NCI-H446 (cell line): ENCODE measurements at places on chromosomes 13 and 19.

GRCh38 chr19:11457115-11457514 is 21.7 kb downstream of the PRKCSH start:
- DNase-seq = no peak

GRCh38 chr19:28864577-28865042 is 348.3 kb downstream of the UQCRFS1 start:
- DNase-seq = peak; percentile 14

GRCh38 chr19:2423915-2424685 is 3.3 kb downstream of the TIMM13 start:
- no peak for DNase-seq

- no peak for DNase-seq
Measured at GRCh38 chr13:110305949-110306339, 1.0 kb downstream of the COL4A1 start.

- no peak for DNase-seq
Measured at GRCh38 chr13:34419025-34419424, 523.0 kb upstream of the NBEA start.

DNA sequence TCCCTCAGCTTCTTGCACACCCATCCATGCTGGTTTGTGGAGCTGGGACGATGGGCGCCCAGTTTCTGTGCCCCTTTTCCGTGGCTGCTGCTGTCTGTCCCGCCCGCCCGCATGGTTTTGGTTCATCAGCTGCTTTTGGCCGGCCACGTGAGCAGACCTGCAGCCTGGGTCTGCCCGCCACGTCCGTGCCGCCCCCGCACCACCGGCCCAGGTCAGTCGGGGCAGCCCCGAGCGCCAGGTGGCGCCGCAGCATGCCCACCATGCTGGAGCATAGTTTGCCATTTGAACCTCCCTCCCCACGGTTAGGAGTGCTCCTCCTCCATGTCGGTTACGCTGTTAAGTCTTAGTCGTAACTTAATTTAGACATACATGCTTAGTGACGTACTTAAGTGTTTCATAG is 15.3 kb upstream of the RPS15 start:
- DNase-seq = no peak

- no peak for DNase-seq
Measured at GRCh38 chr13:34733721-34734120, 208.3 kb upstream of the NBEA start.

DNA sequence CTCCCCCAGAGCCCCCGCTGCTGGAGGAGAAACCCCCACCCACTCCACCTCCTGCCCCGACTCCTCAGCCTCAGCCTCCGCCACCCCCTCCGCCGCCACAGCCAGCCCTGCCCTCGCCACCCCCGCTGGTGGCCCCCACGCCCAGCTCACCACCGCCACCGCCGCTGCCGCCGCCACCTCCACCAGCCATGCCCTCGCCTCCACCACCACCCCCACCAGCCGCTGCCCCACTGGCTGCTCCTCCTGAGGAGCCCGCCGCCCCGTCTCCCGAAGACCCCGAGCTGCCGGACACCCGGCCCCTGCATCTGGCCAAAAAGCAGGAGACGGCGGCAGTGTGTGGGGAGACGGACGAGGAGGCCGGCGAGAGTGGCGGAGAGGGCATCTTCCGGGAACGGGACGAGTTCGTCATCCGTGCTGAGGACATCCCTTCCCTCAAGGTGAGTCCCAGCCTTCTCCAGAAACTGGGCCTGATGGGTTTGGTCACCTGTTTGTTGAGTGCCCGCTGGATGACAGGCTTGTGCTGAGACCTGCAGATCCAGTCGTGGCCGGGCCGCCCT is 10.6 kb downstream of the PRR12 start:
- no peak for DNase-seq

DNA sequence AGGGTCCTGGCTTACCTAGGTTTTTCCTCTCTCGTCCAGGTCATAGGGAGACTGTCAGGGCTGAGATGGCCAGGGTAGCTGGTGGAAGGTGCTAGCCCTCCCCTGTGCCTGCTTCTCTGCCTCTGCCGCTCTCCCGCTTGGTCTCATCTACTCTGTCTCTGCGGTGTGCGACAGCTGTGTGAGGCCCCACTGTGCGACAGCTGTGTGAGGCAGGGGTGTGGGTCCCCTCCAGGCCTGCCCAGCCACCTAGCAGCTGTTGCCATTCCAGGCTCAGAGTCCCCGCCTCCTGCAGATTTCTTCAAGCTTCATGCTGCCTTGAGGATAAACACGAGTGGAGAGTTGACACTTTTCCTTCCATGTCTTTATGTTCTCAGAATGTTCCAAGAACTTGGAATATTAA is 53.0 kb downstream of the ARHGEF7 start:
- no peak for DNase-seq

- DNase-seq = no peak
Measured at GRCh38 chr13:29901710-29902631, 51.6 kb upstream of the UBL3 start.

GRCh38 chr13:40920826-40921225 is 98.3 kb downstream of the ELF1 start:
- no peak for DNase-seq

DNA sequence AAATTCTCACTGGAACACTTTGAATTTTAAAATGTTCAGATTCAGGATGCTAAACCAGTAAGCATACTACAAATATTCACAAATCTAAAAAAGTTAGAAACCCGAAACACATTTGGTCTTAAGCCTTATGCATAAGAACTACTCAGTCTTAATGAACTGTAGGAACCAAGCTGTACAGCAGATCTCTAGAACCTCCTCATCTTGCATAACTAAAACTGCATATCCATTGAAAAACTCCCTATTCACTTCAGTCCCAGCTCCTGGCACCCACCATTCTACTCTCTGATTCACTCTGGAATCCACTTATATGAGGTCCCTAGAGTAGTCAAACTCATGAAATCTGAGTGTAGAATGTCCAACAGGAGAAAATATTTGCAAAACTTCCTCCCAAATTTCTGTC is 65.6 kb upstream of the CEACAM8 start:
- DNase-seq = no peak
